ENCODE measurements at places on chromosomes 4 and X.

- DNase-seq: no peak
These were observed 11.9 kb upstream of the ADD1 start for GRCh38 chr4:2831611-2832308.

- no peak for DNase-seq
These were observed 10.8 kb downstream of the FTHL17 start for GRCh38 chrX:31061091-31061490.

DNA sequence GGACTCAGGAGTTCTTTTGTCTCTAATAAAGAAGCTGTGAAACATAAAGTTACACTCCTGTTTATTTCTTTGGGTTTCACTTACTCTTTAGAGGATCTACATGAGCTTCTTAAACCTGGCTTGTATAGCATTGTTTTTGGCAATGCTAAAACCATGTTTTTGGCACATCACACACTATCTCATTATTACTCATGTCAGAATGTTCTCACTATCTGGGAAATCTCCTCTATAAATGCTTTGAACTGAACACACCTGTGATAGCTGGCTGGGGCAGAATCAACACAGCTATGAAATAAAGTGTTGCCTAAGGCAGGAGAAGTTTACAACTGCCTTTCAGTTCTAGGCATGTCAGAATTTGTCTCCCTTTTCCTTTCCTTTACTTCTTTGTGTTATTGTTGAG lies 52.6 kb downstream of the SULT1B1 start:
- DNase-seq: no peak

- DNase-seq: no peak
These were observed 159.1 kb upstream of the HS3ST1 start for GRCh38 chr4:11587797-11588196.

GRCh38 chr4:55154290-55154880 lies 29.0 kb upstream of the KDR start:
- DNase-seq: no peak

DNA sequence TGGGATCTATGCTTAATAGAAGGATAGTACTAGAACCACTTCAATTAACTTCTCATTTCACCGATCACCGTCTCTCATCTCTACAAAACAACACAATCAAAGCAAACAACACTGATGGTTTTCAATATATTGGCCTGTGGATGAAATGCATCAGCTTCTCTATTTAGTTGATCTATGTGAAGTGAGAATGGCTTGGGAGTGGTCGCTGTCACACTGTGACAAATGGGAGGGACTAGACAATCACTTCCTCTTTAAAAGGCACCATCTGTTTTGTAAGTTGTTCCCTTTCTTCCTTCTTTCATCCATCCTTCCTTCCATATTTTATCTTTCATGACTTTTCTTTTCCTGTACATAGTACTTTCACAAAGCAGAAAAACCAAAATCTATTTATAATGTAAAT lies 23.9 kb upstream of the NWD2 start:
- no peak for DNase-seq

DNA sequence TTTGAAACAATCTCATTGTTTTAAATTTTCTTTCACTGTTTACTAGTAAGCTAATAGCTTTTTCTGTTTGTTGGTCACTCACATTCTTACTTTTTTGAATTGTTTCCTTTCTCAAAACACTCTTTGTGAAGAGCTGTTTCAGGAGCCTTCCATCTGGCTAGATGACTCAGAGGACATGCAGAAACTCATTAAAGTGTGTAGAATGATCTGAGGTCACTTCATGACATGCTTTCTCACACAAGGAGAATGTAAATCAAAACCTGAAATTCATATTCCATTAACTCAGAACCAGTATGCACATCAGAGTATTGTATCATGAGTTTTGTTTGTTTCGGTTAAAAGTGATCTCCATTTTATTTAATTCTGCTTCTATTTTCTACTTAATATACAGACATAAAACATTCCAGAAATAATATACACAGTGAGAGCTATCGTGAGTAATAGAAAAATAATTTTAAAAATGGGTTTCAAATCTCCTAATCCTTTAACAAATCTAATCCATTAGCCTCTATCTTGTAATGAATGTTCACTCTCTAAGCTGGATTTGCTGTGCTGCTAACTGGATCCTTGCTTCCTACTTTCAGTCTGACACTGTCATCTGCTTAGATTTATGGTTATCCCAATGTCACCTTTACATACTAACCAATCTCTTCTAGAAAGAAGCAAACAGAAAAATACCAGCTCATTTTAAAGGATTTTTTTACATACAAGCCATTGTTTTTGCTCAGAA lies 449.6 kb downstream of the FSTL5 start:
- DNase-seq: no peak

- no peak for DNase-seq
These were observed 39.3 kb upstream of the NHSL2 start for GRCh38 chrX:71871367-71871766.

DNA sequence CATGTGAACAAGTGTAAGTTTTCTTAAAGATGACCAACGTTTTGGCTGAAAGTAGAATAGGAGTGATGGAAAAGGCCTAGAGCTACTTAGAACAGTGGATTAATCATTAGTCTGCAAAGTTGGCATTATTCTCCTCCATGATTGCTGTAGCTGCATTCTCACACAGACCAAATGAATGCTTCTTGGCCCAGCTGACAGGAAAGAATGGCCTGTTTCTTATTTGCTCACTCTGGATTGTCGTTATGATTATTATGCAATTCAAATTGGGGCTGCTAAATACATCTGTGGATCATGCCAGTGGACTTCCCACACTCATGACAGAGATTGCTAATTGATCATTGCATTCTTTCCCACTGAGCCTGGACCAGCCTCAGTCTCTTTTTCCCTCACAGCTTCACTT lies 285.0 kb downstream of the STIM2 start:
- no peak for DNase-seq

GRCh38 chrX:15202454-15203177 lies 67.3 kb downstream of the ASB9 start:
- DNase-seq: no peak

DNA sequence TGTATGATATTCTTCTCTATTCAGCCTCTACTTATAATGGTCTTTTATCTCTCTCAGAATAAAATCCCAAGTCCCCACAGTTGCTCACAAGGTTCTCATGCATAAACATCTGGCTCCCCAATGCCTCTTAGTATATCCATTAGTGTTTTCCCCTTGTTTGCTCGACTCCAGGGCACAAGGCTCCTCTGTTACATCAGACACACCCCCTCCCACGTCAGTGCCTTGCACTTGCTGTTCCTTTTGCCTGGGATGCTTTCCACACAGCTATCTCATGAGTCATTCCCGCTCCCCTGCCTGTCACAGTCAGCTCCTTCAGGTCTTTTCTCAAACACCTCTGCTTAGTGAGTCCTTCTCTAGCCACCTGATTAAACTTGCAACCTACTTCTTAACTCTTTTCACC lies 260.2 kb downstream of the IL1RAPL1 start:
- no peak for DNase-seq

GRCh38 chr4:906339-907102 lies 25.6 kb downstream of the GAK start:
- DNase-seq: no peak

GRCh38 chr4:180949424-180950213 lies 1293.6 kb upstream of the TENM3 start:
- no peak for DNase-seq

DNA sequence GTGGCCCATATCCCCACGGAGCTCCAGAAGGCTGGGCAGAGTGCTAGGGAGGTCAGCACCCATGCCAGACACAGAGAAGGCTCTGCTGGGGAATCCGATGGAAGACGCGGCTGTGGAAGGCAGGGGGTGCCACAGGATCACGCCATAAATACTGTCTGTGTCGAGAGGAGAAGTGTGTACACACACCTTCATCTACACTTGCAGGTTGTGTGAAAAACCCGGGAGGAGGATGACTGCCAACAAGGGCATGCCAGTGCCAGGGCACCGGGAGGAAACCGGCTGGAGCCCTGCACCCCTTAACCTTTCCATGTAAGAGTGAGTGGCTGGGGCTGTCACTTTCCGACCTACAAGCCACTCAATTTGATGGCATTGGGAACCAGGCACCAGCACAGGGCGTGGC lies 31.2 kb downstream of the LETM1 start:
- no peak for DNase-seq

DNA sequence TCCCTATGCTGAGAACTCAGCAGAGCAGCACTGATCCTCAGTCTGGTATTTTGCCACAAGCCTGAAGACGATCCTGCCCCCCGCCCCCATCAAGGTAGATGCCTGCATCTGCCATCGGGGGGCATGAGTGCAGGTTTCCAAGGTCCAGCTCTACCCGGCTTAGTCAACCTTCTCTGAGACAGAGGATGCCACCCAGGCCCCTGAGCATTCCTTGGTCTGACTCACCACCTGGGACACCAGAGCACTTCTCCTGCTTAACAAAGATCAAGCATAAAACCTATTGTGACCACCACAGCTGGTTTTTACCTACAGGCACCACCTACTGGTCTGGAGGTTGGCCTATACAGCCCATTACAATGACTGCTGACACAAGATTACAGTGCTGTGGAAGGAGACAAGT lies 1168.1 kb downstream of the PCDH19 start:
- DNase-seq: no peak

DNA sequence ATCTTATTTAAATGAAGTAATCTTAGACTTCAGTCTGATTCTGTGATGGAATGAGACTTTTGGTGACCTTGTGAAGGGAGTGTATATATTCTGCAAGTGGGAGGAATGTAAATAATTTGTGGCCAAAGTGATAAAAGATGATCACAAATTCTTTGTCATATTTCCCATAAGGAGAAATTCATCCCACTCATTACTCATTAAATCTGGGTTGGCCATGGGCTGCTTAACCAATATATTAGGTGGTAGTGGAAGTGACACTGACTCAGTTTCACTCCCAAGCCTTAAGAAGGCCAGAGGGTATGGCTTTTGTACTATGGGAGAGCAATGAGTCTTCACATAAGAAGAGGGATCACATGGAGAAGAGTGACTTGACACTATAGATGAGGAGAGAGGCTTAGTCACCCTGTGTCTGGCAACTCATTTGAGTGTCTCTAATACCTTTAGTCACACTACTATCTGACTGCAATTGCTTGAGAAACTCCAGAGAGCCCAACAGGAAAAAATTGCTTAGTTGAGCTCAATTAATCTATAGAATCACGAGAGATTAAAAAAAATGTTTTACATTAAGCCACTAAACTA lies 408.2 kb upstream of the PITX2 start:
- no peak for DNase-seq

DNA sequence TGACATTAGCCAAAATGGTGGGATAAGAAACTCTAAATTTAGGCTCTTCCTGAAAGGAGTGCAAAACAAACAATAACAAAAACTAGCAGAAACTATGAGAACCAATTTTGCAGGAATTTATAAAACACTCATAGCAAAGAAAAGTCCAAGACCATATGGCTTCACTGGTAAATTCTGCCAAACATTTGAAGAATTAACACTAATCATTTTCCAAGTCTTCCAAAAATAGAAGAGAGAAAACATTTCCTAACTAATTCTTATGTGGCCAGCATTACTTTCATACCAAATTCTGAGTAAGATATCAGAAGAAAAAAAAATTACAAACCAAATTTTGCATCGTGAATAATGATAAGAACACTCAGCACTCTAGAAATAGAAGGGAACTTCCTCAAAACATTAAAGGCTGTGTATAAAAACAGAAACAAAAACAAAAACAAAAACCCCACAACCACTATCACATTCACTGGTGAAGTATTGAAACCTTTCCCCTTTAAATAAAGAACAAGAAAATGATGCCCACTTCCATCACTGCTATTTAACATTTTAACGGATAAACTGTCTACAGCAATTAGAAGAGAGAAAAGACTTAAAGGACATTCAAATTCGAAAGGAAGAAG lies 524.3 kb upstream of the GALNTL6 start:
- DNase-seq: no peak

- DNase-seq: no peak
These were observed 38.9 kb upstream of the BCLAF3 start for GRCh38 chrX:20029728-20030127.

DNA sequence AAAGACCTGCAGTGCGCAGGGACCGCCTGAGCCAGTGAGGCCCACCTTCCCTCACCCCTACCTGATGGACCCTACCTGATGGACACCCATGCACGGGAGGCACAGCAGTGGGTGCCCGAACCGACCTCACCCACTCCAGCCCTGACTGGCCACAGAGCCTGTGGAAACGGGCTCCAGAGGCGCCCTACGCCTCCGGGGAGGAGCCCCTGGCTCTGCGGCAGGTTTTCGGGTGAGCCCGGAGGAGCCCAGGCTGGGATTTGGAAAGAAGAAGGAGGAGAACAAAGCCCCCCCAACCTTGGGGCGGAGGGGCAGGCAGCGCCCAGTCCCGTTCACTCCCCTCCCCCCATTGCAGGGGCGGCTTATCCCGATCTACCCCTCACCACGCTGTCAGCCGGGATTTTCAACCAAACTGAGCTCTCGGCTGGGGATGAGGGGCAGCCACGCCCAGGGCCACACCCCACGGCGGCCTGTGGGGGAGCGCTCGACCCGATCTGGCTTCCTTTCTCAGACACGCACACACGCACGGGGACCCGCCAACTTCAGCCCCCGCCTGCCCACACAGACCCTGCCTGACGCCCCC lies 675 bp downstream of the L1CAM start:
- DNase-seq: no peak

GRCh38 chrX:57587607-57588006 lies 4.2 kb upstream of the ZXDB start:
- DNase-seq: no peak

- no peak for DNase-seq
These were observed 27.8 kb downstream of the BANK1 start for GRCh38 chr4:101818362-101818761.

DNA sequence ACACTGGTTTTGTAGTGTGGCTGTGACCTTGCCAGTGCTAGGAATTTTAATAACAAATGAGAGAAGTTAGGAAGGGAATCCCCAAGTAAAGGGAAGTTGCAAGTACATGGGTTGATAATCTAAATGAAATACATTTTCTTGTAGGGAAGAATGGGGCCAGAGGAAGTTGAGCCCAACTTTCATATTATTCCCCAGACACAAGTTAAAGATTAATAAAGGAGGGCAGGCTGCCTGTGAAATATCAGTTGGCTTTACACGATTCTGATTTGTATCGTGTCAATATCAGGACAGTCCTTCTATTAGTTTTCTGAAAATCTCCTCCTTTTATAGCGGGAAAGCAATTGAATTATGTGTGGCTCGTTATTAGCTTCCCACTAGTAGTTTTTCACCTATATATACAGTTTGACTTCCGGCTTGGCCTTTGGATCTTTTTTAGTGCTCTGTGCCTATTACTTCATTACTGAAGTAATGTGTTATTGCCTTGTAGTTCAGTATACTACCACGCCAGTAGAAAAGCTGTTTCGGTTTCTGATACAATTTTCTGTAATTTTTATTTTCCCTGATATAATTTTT lies 1.7 kb downstream of the PDLIM5 start:
- no peak for DNase-seq

- no peak for DNase-seq
These were observed 2.7 kb upstream of the NKX3-2 start for GRCh38 chr4:13546941-13547484.

- no peak for DNase-seq
These were observed 141.1 kb upstream of the NDST3 start for GRCh38 chr4:117893207-117893606.

DNA sequence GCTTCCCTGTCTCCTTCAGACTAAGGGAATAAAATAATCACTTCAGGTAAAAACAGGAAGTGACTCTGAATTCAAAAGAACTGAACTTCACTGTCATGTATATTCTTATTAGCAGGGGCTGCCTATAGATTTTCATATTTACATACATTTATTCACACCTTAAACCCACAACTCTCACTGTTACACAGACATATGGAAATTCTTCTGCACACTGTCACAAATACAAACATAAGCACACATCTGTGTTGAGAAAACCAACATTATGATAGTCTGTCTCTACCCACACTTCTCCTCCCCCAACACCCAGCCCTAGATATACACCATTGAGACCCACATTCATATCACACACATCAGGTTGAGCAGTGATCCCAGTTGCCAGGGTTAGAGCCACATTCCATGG lies 5.7 kb upstream of the FGF16 start:
- no peak for DNase-seq

Measured in stimulated activated CD8-positive, alpha-beta memory T cell treated with anti-CD3 and anti-CD28 coated beads, Interleukin-2, amount 100 ng/mL, for 1 hour (primary cell).